ENCODE measurements at places on chromosomes 5 and 9.

- DNase-seq, result no peak
Observed at GRCh38 chr9:74977287-74977686, 24.6 kb upstream of the C9orf40 start.

- DNase-seq, result no peak
Observed at GRCh38 chr5:148457183-148457620, 73.4 kb downstream of the FBXO38 start.

DNA sequence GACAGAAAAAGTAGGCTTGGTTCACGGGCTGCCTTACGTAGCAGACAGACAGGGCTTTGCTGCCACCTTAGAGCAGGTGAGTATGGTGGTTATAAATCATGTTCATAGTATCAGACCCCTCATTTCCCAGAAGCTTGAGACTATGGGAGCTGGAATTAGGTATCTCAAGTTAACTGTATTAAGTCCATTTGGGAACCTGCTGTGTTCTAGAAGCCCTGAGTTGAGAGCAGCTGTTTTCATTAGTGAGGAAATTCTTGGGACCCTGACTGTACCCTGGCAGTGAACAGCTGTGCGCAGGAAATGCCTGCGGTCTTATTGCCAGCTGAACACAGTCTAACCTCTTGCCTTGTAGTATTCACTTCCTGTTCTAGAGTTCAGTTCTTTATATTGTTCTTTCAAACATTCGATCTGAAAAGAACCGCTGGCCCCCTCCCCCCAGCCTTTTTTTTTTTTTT, 29.8 kb downstream of the UGCG start:
- DNase-seq, result peak; percentile 74

DNA sequence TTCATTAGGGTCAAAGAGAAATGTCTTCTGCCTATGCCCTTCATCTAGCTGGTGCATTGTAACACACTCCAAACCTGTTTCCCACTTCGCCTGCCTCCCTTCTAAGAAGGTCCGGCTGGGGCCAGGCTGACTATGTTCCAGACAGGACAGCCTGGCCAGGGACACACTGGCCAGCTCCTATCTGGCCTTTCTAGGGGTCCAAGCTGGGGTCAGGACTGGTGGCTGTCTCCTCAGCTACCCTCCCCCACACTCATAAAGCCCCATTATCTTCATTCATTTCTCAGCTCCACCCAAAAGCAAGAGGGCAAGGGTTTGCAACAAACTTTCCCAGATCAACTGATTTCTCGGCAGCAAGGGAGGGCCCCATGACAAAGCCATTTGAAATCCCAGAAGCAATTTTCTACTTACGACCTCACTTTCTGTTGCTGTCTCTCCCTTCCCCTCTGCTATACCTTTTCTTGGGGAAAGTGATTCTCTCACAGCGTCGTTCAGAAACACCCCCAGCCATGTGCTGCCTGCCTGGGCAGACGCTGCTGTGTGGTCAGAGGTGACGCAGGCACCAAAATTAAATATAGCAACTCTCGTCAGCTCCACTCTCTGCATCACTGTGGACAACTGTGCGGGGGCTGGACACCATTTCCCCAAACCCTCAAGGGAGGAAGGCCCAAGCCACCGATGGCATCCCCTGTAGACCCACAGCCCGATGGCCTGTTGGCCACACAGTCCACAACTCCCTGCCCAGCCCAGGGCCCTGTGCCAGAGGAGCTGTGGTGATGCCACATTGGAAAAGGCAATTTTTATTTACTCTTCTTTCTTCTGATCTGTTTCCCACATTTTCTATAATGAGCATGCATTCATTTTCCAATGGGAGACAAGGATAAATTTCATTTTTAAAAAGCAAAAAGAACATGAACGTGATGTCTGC, 6.1 kb downstream of the IL13 start:
- peak; percentile 90 for DNase-seq

DNA sequence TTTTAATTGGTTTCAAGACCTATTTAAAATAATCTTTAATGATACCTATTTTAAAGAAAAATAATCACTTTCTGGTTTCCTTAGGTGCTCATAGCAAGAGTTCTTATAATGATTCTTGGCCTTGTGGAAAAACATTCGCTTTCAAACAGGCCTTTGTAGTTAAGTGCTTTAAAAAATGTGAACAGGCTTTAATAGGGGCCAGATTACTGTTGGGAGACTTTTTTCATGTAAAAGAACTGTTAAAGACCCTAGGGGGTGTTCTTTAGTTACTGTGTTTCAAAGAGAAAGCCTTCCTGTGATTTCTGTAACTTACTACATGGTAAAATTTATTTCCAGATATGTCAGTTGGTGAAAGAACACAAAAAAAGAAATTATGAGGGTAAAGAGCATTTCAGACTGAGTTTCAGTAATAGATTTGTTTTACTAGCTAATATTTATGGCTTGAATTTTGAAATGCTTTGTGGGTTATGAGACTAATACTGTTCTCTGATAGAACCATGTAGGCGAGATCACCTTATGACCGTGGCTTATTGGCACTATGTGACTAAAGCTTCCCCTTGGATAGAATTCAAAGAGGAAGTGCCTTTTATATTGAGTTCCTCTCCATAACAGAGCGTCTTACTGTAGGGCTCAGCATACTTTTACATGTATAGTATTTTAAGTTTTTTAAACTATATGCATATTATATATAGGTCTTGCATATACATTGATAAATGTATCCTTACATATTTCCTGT, 70.7 kb downstream of the CSNK1G3 start:
- no peak for DNase-seq

DNA sequence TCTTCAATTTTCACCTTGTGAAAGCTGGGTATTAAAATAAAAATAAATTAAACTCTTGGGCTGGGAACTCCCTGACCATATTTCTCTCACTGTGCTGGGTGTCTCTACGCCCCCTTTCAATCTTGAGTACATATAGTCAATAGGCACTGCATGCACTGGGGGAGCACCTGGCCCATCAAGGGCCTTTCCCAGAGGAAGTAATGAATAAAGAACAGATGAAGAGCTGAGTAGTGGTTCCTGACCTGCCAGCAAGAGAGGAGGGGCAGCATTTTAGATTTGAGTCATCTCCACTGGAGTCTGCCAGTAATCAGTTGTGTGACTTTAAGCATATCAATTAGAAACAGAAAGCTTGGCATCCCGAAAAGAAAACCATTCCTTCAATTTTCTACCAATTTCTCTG, 6.2 kb downstream of the MAPKAP1 start:
- DNase-seq, result peak; percentile 71

DNA sequence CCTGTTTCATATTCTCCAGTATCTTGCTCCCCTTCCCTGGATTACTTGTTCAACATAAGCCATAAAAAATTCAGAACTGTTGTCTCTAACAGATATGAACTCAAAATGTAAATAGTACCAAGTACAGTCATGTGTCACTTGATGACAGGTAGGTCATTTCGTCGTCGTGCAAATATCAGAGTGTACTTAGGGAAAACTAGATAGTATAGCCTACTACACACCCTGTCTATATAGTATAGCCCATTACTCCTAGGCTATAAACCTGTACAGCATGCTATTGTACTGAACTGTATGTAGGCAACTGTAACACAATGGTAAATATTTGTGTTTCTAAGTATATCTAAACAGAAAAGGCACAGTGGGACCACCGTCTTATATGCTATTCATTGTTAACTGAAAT, 39.1 kb downstream of the SMIM15 start:
- no peak for DNase-seq

- no peak for DNase-seq
Observed at GRCh38 chr9:81074221-81074620, 615.1 kb downstream of the TLE1 start.

GRCh38 chr5:132065951-132066701, 5.7 kb downstream of the IL3 start:
- DNase-seq, result no peak

GRCh38 chr9:128494108-128494745, 10.3 kb upstream of the GLE1 start:
- DNase-seq, result no peak

DNA sequence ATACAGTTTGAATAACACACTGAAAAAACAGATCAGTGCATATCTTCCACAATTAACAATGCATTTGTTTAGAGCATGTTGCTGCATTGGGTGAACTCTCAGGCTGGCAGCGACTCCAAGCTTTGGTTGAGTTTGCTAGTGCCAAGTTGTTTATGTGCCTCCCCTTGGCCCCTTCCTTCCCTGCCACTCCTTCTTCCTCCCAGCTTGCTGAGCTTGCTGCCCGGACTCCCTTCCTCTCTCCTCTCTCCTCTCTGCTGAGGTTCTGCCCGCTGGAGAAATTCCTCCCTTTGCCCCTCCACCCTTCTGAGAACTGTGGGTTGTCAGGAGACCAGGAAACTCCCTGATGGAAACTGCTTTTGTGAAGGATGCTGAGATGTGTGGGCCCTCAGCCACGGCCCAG, 247.3 kb downstream of the PDZD2 start:
- DNase-seq, result no peak

GRCh38 chr9:1505489-1505888, 455.3 kb downstream of the DMRT2 start:
- DNase-seq, result no peak

DNA sequence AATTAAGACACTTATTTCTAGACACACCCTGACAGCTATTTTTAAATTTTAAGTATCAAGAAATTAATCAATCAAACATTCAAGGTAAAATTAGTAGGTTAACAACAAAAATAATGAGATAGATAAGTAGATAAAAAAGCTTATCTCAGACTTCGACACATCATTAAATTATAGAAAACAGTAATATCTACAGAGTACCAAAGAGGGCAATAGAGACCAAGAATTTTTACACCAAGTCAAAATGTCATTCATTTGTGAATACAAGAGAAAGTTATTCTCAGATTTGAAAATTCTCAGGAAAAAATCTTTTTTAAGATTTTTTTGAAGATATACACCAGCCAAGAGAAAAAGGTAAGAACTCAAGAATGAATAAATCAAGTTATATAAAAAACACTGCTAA, 445.6 kb downstream of the ACTL7B start:
- DNase-seq, result no peak

DNA sequence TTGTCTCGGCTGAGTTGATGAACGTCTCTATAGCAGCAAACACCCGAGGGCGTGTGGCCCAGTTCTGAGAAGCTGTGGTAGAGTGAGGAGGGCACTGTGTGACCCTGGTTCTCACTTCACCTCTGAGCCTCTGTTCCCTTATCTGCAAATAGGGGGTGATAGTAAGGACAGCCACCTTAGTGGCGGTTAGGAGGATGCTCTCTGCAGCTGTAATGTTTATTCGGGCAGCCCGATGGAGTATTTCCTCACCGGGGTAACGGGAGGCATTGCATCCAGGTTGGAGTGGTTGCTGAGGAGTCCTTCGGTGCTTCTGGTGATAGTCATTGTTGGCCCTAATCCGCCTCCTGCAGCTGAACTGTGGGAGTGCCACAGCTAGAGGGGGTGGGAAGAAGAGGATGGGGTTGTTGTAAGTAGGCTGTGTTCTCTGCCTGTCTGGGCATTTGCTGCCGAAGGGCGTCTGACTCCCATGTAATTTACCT, 13.9 kb downstream of the PRRC2B start:
- DNase-seq, result no peak

GRCh38 chr5:180367300-180367699, 14.2 kb upstream of the GFPT2 start:
- no peak for DNase-seq

DNA sequence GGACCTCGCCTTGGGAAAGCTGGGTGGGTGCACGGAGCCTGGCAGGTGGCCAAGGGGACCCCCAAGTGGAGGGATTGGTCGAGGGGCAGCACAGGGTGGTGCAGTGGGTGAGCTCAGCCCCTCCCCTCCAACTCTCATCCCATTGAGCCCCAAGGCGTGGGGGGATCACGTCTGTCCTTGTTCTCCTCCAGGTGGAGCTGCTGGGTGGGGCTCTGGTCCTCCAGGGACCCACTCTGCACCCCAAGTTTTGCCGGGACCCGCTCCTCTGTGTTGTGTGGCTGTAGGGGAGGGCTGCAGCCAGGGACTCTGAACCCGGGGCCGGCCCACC, 3.6 kb upstream of the FUT7 start:
- DNase-seq, result no peak

DNA sequence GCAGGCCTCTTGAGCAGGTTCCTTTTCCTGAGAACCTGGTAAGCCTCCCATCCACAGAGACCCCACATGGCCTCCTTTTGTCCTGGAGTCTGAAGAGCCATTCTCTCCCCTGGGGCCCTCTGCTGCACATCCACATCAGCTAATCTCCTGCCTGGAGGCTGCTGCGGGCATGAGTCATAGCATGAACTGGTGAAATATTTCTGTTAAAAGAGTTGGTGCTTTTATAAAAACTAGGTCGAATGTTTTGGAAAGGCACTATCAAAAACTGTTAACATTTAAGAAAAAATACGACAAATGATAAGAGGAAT, 399.4 kb downstream of the CTNND2 start:
- DNase-seq, result no peak

All from GM13977 (cell line).